Smooth muscle cell of the brain vasculature (primary cell): ENCODE measurements at places on chromosomes 12 and 14.

DNA sequence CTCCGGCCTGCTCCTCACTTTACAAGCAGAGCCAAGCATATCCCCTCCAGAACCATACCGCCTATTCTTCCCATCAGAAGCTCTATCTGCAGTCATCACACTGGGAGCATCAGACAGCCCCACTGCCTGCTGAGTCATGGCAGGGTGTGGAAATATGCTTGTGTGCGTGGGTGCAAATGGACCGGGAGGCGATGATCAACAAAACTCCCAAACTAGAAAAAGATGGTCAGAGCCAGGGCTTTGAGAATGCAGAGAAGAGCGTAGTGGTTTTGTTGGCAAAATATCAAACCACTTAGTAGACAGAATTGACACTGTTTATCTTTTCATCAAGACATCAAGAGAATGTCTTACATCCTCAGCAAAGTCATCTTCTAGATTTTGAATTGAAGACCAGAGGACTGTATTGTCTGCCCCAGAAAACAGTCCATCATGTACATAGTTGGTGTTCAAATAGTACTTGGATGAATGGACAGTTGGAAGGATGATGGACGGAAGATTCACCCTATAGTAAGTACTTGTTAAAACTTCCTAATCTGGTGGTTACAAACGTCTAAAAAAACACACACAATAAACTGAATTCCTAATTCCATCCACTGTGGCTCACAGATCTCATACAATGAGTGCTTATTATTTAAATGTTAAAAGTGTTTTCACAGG, 54.9 kb downstream of the VWF start:
- no peak for DNase-seq

GRCh38 chr12:25276199-25276937, 25.6 kb upstream of the KRAS start:
- DNase-seq: peak; percentile 55

DNA sequence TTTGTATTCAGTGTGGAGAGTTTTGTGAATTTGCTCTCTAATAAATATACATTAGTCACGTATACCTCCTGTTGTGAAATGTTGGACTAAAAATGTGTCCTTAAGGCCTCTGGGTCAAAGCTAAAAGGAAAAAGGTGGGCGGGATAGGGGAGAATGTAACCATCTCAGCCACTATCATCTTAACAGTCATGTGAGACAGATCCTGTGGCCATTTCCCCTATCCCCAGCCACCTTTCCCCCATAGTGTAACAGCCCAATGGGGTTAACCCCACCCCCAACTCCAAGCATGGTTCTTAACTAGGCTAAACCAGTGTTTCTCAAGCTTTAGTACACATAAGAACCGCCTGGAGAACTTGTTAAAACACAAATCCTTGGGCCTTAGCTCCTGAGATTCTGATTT, 6.5 kb upstream of the ITPR2 start:
- no peak for DNase-seq

DNA sequence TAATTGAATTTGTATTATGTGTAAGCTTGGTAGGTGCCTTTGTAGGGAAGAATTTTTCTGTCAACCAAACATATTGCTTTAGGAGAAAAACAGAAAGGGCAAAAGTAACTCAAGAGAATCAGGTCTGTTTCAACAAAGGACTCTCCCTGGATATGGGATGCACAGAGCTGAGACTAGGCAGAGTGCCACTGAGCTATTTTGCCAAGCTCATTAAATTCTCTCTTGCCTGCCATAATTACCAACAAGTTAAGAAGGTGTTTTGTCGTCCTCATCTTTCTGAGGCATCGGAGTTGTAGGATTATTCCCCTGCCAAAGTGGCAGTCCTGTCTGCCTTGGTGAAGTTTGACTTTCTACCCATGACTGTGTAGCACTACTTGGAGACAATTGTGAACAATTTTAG, 438.9 kb upstream of the SEL1L start:
- no peak for DNase-seq

DNA sequence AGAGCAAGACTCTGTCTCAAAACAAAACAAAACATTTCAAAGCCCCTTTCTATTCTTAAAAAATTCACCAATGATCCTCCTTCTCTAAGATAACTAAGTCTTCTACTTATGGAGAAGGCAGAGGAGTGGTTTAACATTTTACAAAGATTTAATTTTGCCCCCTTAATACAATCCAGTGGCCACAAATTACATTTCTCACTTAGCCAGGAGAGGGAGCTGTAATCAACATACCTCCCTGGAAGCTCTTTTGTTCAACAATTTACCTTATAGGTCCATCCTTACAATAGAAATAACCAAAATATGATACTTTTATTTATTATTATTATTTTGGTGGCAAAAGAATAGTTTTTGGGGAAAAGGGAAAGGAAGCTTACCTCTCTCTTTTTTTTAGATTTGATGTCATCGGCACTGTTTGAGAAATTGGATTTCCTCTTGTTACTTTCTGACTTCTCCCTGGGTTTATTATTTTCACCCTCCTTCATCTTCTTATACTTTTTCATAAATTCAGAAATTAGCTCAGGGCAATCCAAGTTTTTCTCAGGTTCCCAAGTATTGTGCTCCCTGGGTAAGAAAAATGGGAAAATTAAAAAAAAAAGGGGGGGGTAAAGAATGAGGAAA, 28.1 kb downstream of the CBX5 start:
- no peak for DNase-seq

DNA sequence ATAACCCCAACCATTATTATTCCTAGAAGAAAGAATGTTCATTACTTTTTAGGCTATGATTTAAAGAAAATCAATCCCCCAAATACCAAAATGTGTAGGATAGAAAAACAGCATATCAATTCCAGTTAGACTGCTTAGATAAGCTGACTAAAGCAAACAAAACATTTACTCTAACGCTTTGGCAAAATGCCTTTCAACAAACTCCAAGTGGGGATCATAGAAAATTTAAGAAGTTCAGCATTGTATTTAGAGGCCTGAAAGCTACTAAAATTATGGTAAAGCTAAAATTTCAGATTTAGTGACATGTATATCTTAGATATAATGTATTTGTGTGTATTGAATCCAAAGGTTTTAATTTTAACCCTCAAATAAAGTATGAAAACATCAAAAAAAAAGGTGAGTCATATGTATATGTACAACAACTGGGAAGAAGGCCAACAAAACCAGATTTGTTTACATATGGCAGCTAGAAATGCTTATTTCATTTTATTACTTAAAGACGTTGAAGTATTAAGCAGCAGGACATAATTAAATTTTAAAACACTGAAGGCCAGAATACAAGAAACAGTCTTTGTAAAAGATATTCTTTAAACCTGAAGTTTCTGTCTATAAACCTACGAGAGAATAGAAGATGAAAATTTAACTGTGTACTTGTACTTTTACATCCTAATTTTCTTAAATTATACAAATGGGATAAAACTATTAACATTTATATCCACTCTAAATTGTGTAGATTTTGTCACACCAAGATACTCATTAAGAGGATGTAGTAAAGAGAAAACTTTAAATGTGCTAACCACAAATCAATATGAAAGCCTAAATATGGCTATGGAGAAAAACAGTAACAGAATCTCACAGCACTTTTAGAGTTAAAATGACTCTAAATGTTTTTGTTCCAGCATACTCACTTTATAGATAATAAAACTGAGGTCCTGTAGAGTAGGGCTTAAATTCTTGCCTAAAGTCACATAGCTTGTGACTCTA, 71.4 kb downstream of the SLC41A2 start:
- peak; percentile 29 for DNase-seq

DNA sequence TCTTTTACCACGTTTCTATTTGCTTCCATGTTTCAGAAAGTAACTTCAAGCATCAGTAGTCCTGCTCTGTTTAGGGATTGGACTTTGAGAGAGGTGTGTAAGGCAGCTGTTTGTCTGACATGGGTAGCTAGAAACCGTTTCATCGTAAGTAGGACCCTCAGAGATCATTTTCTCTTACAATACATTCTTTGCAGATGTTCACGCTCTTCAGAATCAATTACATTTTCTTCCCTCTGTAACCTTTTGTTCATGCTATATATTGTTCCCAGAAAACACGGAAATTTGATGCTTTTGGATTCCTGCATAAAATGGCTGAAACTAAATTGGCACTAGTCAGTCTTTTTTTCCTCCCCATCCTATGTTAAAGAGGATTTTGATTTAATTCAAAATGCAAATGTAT, 62.6 kb upstream of the AEBP2 start:
- DNase-seq: no peak

GRCh38 chr12:5808981-5809380, 136.1 kb downstream of the ANO2 start:
- DNase-seq: no peak

GRCh38 chr12:54561164-54561563, 11.8 kb downstream of the PDE1B start:
- no peak for DNase-seq

- no peak for DNase-seq
Measured at GRCh38 chr14:37813732-37814131, 218.3 kb downstream of the TTC6 start.

DNA sequence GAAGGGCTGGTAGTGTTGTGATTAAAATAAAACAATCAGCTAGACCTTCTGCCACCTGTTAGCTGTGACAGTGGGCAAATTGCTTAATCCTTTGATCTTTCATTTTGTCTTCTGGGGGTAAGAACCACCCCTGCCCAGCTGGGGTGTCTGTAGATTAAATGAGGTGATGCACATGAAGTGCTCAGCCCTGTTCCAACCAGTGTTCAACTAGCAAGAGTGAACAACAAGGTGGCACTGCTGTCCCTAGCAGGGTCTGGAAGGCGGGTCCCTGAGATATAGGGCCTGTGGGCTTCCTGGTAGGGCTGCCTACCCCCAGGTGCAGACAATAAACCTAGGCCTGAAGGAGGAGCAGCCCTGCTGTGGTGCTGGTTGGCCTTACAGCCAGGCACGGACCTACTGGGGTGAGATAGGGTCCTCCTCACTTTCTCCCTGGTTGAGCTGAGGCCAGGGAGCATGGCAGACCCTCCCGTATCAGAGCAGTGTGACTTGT, 60.6 kb downstream of the ARL6IP4 start:
- no peak for DNase-seq

DNA sequence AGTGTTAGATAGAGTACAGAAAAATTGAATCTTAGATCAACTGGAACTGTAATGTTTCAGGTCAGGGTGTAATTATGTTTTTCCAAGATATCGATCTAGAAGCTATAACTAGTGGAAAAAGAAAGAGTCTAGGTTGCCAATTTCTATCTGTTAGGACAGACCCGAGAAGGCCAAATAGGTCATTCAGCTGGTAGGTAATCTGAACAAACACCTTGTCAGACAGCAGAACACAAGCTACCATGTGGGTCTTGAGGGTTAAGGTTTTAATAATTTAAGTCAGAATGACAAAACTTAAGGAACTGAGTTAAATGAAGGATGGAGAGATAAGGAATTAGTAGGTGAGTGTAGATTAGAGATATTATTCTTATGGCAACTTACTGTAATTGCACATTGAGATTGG, 44.9 kb upstream of the KCNMB4 start:
- DNase-seq: no peak

DNA sequence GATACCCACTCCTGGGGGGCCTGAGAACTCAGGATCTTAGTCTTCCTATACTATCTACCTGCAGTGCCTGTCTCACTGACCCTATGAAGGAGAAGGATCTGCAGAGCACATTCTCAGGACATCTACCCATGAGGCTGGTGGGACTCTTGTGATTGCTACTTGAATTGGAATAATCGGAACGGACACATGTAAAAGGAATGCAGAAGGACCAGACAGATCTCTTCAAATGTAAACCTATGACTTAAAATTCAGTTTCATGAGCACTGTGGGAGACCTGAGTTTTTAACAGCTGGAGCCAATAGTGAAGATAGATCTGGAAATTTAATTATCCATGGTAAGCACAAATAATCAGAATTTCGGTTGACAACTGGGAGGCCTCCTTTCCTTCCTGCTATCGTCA, 35.2 kb upstream of the CPSF6 start:
- DNase-seq: no peak

DNA sequence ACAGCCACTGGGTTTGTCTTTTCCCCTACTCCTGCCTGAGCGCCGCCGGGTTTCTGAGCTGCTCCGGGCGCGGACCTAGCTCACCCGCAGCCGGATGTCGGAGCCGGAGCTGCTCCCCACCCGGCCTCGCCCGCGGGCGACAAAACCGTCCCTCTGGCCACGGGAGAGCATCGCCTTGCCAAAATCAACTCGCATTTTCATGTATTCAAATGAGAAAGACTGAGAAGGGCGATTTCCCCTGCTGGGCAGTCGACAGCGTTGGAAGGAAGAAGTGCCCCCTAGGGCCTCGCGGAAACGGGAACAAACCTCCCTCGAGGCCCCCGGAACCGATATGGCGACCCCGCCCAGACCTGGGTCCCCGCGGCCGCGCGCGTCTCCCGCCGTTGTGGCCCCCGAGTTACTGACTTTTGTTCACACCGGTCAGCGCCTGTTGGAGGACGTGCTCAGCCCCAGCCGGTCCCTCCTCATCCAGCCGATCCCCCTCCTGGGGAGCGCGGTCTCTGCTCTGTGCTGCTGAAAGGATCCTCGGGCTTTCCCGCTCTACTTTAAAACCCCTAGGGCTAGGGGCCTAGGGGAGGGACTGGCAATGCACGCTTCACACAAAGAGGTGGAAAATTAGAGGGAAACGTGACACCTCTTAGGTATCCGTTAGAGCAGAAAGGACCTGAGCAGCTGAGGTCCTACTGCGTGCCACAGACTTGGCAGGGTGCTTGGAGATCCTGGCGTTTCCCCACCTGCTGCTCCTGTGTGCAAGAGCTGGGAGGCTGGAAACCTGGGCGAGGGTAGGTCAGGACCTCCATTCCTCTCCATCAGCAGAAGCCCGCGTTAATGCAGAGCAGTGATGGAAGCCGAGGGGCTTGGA, 4.3 kb downstream of the TTC6 start:
- DNase-seq: no peak

DNA sequence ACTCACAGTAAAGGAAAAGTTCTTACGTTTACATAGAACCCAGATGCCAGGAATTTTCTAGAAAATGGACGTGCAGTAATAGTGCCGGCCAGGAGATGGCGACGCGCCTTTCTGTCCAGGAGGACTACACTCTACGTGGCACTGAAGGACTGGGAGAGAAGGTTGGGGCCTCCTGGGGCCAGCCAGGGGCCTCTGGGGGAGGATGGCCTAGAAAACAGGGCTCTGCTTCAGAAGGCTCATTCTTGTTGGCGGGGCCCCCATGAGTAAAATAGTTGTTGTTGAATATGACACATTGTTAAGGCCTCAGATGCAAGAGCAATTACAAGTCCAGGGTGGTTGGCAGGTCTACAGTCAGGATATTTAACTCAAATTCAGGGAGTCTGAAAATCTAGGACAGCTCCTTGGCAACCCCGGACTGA, 120.1 kb upstream of the MAX start:
- no peak for DNase-seq

DNA sequence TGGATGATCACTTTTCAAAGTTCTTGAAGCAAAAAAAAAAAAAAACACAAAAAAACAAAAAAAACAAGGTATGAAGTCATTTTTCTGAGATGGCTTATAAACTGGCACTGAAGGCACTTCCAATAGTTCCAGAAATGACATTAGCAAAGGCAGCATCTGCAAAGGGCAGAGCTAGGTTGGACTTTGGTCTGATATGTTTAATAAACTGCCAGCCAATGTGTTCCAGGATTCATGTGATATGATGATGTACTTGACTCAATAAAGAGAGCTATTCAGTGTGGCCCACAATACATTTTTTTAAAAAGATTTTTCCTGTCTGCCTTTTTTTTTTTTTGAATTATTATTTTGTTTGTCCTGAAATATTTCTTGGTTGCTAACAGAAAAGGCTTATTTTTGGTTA, 79.6 kb downstream of the VRK1 start:
- DNase-seq: no peak
